ENCODE measurements at places on chromosomes 7 and 10. TPM values are rescaled to one million over a fixed set of nuclear protein-coding genes. Genes with fewer than 3 reads are reported as not detected.

The HOXA11 gene
- 10.7 TPM for total RNA-seq

DNA sequence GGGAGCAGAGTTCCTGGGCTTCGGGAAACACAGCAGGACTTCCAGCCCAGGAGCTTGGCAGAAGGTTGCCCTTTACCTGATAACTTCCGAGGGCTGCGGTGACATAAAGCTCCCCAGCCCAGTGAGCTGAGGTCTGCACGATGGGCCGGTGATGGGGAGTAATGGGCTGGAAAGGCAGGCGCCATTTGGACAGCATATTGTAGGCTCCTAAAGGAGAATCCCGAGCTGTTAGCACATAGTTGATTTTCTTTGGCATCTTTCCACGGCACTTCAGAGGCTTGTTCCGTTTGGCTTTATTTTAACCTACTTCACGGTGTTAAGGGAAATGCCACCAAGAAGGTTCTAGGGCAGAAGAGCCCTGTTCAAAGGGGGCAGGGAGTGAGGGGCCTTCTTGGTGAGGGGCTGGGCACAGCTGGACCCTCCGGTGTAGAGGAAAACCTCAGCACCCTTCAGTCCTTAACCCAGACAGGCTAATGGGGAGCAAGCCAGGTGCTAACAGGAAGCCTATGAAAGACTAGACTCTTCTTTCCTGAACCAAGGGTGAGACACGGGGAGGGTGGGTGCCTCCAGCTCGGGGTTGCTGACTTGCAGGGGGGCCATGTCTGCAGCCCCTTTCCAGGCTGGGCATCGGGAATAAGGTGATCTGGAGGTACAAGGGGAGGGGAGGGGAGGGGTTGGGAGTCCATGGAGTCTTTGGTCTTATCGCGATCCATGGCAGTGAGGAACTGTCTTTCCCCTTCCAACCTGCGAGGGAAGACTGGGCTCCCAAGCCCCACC is 347.7 kb downstream of the GLRX3 start:
- no peak for DNase-seq

The NUTM2E gene
- total RNA-seq, result not detected

- DNase-seq, result no peak
These were observed 15.6 kb upstream of the MYH16 start for GRCh38 chr7:99257065-99257464.

The PFKP gene
- total RNA-seq, result 402 TPM

The CAV2 gene
- 81.7 TPM for total RNA-seq

GRCh38 chr7:106358103-106358663 is 73.4 kb upstream of the NAMPT start:
- peak; percentile 79 for DNase-seq

The NANOS1 gene
- total RNA-seq, result 3.9 TPM

DNA sequence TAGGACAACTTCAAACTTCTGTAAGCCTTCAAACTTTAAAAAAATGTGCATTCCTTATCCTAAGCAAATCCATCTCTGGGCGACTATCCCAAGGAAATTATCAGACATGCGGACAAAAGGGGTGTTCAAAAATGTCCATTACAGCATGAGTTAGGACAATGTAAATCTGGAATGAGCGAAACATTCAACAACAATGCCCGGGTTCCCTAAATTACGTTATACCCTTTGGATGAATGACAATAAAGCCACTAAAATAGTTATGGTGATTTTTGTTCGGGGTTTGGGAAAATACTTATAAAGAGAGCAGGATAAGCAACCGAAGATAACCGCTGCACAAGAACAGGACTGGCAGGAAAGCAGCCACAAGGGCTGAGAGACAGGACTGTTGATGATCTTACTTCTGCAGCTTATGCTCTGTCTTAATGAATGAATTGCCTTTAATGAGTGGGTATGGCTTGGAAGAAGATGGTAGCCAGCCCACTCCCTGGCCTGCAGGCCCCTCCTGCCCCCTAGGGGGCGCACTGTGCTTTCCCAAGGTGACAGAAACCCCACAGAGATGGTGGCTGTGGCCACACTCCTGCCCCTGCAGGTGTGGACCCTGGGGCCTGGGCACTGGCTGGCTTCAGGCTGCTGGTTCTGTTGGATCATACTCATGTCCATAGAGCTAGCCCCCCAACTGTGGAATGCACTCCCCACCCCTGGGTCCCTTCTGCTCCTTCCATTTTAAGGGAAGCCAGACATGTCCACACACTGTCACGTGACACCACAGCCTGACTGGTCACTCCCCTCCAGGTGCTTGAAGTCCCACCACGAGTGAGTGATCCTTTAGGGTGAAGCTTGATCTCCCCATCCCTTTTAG is 45.0 kb downstream of the ZCCHC24 start:
- no peak for DNase-seq

- no peak for DNase-seq
These were observed 16.4 kb upstream of the NDUFA5 start for GRCh38 chr7:123573896-123574467.

DNA sequence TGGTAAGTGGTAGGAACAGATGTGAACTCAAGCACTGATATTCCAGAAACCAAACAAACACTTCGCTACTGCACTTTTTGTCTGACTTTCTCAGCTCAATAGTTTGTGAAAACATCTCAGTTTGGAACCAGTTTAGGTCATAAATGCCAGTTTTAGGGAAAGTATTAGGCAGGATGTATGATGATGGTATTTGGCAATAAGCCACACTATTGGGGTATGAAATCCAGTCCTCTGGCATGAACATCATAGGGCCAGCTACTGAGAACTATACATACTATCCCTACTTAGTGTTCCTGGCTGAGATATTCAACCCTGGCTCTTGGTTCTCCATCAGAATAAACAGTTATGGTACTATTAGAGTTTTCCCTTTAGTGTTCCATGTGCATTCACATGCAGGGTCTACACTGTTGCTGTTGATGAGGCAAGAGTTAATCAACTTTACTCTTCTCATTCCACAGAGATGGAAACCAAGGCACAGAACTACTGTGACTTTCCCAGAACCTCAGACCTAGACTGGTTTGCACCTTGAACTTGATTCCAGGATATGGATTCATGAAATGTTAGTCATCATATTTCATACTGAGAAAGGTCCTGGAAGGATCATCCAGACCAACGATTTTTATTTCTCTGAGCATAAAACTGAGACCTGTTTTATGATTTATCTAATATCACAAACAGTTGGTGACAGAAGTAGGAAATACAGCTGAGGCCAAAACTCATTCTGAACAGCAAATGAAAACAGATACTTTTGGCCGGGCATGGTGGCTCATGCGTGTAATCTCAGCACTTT is 20.0 kb upstream of the IFIT2 start:
- no peak for DNase-seq

DNA sequence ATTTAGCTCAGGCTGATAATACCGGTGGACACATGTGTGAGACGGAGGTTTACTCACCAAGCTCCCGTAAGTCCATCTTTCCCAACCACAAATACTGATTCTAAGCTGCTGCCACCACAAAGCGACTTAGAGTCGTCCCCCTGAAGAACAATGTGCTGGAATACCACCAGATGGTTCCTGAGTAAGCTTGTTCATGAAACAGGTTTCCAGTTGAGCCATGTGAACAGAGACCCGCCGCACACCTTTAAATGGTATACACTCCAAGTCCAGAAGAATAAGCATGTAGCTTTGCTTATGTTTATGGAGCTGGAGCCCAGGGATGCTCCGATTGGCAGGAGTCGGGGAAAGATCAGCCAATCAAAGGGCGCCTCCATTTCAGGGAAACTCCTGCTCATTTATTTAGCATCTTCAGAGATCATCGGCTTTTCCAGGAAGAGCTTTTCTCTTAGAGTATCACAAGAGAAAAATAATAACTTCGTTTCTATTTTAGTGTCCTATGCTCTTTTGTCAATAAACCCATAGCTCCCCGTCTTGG is 261.6 kb upstream of the AOAH start:
- DNase-seq, result no peak

DNA sequence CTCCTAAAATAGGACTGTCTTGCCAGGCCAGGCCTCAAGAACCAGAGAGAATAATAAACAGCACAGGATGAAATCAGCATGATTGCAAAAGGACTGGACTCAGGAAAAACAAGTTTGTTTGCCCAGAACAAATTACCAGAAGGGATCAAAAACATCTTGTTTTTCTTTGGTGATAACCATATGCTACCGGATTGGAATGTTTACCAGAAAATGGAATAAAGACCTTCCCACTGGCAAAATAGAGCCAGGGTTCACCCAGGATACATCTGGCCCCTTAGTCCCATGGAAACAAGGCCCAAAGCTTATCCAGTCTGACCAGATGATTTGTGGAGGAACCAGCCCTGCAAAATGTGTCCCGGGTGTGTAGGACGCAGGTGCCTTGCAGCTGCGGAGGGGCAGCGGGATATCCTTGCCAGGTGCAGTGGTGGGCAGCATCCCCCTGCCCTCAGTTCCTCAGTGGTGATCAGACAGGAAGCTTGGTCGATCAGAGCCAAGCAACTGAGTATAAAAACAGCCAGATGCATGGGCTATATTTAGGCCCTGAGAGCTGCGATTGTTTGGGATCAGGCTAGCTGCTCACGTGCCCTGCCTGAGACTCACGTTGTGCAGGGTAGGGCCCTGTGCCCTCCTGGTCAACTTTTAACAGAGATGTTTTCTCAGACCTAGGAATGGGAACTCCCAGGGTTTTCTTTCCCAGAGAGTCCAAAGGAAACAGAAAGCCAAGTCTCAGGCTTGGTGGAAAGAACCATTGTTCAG is 4.6 kb upstream of the ZNF22 start:
- DNase-seq, result peak; percentile 63

The ZNF37A gene
- total RNA-seq, result 3.7 TPM

The HOXA9 gene
- 104 TPM for total RNA-seq

DNA sequence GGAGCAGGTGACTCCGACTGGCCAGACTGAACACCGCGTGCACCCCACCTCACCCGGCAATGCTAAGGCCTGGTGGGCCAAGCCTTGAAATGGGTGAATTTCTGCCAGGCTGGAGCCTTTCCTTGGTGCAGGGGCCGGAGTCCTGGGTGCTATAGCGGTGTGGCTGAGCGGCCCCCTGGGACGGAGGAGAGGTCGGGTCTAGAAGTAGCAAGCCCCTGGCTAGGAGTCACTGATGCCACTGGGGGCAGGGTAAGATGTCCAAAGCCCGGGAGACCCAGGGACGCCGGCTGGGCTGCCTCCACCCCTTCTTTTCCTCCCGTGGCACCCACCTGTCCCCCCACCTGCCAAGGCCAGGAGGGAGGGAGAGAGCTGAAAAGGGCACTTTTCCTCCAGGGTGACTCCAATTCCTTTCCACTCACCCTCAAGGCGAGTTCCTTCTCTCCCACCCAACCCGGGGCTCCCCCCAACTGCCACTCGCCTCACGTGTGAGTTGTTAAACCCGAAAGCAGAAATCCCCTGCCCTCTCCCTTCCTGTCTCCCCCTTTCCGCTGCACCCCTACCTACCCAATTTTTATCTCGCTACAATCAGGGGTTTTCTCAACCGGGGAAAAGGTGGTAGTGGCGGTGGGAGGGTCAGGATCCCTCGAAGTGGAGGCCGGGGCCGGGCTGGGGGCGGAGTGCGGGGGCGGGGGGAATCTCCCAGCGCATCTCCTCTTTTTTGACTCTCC is 6.0 kb upstream of the GATA3 start:
- no peak for DNase-seq

The BMPER gene
- 0.29 TPM for total RNA-seq

The POP7 gene
- total RNA-seq, result 79.3 TPM

The RSU1 gene
- 46.9 TPM for total RNA-seq

DNA sequence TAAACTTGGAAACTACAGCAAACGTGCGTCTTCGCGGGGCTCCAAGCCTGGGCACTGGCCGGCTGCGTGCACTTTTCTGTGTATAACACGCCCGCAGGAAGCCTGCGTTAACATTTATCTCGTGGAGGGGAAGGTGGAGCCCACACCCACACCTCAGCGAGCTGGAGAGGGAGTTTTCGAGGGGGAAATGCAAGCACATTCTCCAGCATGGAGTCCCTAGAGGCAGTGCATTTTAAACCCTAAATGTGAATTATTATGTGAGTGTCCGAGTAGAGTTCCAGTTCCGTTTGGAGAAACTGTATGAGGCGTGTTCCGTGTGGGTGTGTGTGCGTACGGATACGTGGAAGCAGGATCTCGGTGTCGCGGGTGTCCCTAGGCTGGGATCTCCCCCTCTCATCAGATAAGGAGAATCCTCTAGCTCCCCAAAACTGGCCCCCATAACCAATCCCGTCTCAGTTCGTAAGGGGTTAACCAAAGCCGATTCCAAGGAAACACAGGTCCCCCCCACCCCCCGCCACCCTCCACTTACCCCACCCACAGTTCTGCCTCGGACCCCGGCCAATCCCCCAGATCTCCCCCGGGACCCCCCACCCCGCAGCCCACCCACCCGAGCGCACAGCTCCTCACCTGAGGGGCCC is 403 bp downstream of the CDK6 start:
- no peak for DNase-seq

The NPFFR1 gene
- total RNA-seq, result 0.14 TPM

- DNase-seq, result no peak
These were observed 47.3 kb downstream of the CDCA7L start for GRCh38 chr7:21898265-21898930.

The SLC39A12 gene
- not detected for total RNA-seq

DNA sequence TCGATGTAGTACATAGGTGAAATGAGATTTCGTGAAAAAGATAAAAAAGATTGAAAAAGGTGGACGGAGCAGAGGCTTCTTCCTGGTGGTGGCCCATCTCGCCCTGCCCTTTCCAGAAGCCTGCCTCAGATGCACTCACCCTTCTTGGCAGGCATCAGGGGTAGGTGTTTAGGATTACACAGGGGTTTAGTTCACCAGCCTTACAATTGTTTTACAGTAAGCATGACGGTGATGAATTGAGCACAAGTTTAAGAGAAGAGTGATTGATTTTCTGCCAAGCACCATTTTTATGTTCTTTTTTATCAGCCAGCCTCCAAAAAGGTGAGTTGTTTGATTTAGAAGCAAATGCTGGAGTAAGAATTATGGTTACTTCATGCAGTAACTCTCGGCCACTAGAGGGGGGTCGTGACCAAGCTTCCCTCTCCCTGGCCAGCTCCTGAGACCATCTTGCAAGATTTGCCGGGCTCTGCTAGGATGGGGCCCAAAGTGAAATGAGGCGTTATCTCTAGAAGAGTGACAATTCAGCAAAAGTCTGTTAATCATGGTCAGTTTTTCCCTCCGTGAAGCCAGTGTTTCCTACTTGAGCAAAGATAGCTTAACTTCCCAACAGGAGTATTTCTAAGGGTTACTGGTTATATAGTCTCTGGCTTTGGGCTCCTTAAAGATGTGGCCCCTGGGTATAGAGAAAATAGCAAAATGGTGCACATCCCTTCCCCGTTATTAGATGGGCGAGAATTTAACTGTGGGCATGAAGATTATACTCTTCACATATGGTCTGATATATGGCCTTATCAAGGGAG is 228.8 kb downstream of the BMPER start:
- no peak for DNase-seq

- no peak for DNase-seq
These were observed 341.1 kb downstream of the PLXDC2 start for GRCh38 chr10:20157314-20157713.

GRCh38 chr7:54860003-54860775 is 101.2 kb upstream of the SEC61G start:
- no peak for DNase-seq

DNA sequence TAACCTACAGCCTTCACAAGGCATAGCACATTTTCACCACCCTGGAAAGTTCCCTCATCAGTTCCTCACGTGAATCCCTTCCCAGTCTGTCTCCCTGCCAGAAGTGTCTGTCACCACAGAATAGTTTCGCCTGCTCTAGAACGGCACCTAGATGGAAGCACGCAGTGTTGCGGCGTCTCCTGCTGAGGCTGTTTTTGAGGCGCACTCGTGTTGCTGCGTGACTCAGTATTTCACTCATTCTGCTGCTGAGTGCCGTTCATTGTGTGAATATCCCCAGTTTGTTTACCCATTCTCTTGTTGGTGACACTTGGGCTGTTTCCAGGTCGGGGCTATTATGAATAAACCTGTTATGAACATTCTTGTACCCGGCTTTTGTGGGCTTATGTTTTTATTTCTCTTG is 12.8 kb downstream of the NOS3 start:
- DNase-seq, result no peak

GRCh38 chr10:100877461-100877850 is 35.3 kb upstream of the SLF2 start:
- DNase-seq, result no peak

Data from epithelial cell of proximal tubule (primary cell).